ENCODE measurements at places on chromosomes 6 and 20.
A peak's percentile ranks its signal among the peaks of the same experiment; 100 is the strongest.

GRCh38 chr6:1379017-1379787, 10.2 kb upstream of the FOXF2 start:
- DNase-seq, result peak; percentile 60

- DNase-seq, result no peak
Measured at GRCh38 chr6:14816116-14816859, 429.6 kb upstream of the JARID2 start.

- no peak for DNase-seq
Measured at GRCh38 chr6:15709651-15710269, 46.9 kb upstream of the DTNBP1 start.

DNA sequence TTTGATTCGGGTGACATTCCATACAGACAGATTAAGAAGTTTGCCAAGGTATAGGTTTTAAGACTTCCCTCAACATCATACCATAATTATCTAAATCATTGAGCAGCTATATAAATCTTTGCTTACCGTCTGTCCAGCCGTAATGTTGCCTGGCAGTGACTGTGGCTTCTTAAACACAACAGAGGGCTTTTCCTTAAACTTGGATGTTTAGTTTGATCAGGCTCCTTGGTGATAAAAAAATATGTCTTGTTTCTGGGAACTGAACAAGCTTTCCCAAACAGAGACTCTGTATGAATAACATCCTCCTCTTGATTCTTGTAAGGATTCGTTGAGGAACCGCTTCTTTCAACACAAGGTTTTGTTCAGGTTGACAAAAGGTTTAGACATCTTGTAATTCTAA, 130.9 kb downstream of the QKI start:
- no peak for DNase-seq

DNA sequence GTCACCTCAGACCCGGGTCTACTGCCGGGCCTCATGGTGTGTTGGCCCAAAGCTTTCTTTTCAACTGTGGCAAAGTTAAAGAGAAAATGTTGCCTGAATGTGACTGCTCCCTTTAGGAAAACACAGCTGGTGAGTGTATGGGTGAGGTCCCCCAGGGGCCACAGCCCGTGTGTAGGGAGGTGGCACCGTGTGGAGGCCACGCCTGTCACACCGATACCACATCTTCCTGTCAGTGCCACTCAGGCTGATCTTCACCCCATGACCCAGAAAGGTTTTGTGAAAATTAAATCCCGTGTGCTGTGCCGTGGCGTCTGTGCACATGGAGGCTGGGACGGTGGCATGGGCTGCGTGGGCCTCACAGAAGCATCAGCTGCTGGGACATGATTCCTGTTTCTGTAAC, 10.7 kb upstream of the ADRM1 start:
- no peak for DNase-seq

DNA sequence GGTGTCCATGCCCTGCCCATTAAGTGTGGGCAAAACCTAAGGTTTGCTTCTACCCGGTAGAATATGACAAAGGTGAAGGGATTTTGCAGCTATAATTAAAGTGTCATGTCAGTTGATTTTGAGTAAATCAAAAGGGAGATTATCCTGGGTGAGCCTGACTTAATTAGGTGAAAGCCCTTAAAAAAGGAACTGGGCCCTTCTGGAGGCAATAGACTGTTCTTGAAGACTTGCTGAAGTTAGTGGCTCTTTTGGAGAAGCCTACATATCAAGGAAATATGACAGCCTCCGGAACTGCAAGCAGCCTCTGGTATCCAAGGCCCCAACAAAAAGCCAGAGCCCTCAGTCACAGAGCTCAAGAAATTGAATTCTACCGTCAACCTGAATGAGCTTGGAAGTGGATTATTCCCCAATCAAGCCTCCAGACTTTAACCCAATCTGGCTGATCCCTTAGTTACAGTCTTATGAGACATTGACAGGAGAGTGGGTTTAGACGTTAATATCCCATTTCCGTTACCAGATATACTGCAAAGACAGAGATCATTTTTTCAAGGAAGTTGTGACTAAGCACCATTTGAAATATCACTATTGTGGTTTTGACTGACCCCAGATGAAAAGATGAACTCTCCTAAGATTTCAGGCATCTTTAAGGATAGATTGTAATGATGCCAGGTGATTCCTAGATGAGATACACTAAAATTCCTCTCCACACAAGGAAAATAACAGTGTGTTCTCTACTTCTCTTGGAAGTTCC, 303.4 kb downstream of the PLCB1 start:
- no peak for DNase-seq

DNA sequence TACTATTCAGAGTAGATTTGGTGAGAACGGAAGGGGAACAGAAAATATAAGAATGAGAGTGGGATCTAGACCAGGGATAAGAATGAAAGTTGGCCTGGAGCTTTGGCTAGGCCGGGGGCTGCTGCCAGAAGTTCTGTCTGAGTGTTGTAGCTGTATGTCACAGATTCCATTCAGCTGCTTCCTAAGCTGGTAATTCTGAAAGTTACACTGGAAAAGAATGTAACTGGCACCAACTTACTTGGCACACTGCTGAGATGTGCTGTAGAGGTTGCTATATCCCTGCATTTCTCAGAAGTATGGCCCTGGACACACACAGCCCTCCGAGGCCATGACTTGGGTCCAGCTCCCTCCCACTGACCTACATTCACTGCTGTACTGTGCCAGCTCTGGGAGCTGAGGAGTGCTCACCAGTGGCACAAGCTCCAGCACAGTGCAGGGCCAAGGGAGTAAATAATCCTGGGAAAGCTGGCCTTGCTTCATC, 25.8 kb upstream of the TMEM217 start:
- no peak for DNase-seq

GRCh38 chr20:18689557-18689956, 101.7 kb downstream of the DTD1 start:
- no peak for DNase-seq

DNA sequence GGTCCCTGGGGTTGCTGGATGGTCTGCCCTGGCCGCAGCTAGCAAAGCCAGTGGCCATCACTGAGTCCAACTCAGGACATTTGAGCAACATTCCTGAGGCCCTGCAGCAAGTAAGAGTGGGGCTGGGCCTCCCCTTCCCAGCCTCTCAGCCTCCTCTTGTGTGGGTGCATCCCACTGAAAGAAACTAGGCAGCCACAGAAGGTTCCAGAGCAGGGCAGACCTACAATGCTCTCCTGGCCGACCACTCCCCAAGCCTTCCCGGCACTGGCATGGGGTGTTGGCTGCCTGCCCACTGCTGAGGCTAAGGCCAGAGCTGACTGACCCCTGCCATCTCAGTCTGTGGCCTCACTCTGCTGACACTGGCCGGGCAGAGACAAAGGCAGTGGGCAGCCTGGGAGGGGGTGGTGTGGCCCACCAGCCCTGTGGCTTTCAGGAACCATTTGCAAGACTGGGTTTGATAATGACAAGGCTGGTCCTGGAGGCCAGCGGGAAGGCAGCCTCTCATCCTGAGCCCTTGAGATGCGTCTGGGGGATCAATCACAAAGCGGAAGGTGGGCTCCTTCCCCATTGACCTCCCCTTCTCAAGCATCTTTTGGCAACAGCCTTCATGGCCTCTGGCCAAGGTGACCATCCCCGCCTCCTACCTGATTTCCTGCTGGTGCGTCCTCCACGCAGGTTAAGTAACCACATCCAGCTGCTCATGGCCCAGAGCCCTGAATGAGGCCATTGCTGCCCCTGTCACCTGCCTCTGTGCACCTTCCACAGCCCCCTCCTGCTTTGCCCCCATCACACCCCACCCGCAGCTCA, 9.6 kb downstream of the DLGAP4 start:
- DNase-seq, result no peak

DNA sequence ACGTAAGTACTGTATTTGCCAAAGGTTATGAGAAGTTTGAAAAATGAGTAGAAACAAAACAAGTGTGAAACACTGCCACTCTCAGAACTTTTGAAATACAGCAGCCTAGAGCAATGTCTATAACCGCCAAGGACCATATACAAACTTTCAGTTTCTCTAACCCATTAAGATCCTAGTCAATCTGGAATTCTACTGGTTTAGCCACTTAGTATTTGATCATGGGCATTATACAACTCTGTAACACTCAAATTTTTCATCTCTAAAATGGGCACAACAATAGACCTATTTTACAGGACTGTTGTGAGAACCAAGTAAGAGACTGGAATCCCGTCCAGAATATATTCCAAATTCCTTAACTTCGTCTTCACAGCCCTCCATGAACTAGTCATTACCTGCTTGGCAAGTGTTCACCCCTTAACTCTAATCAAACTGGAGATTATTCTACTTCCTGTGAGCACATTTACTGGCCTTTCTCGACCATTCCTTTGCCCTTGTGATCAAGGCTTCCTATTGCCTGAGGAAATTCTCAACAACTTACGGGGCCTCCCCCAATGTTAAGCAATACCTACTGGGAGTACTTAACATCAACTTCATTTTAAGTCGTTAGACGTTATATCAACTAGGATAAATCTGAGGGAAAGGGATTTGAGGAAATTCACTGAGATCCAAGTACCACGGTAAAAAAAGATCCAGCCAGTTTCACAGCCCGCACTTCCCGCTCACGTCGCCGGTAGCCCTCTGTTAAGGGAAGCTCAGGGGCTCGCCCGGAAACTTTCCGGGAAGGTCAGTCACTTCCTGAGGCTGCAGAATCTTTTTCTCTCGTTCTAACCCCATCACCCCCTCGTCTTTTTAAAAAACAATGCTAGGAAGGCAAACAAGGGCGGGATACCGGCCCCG, 1.1 kb downstream of the EIF2S2 start:
- DNase-seq, result no peak

GRCh38 chr6:33710296-33711121, 991 bp downstream of the UQCC2 start:
- no peak for DNase-seq

DNA sequence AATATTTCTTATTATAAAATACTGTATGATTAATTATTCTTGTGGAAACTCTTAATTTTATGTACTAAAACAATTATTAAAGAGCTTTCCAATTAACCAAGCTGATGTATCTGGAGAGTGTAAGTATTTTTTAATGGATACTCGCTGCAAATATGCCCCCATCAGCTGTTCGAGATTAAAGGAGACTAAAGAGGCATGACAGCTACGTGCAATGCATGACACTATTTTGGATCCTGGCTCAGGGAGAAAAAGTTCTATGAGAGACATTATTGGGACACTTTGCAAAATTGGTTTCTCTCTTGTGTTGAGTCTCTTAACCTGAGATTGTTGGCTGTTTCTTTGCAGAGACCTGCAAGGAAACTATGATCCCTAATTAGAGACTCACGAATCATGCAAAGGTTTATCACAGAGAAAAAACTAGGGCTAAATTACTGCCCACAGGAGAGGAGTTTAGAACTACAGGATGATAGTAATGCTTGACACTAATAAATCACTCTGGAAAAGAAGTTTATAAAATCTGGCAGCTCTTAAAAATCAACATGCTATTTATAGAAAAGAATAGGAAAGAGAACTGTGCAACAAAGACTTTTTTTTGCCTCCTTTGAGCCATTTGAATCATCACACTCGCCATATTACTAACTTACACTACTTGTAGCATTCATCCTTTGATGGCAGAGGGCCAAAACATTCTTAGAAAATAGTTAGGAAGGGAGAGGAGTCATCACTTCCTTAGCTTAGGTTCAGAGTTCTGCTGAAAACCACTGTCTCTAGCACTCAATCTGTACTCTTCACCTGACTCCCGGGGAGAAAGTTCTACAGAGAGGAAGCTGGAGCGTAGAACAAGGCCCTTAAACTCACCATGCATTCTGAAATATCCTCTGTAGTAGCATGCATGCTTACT, 25.3 kb downstream of the NRN1 start:
- no peak for DNase-seq
